ENCODE measurements at places on chromosomes 1 and 21.

DNA sequence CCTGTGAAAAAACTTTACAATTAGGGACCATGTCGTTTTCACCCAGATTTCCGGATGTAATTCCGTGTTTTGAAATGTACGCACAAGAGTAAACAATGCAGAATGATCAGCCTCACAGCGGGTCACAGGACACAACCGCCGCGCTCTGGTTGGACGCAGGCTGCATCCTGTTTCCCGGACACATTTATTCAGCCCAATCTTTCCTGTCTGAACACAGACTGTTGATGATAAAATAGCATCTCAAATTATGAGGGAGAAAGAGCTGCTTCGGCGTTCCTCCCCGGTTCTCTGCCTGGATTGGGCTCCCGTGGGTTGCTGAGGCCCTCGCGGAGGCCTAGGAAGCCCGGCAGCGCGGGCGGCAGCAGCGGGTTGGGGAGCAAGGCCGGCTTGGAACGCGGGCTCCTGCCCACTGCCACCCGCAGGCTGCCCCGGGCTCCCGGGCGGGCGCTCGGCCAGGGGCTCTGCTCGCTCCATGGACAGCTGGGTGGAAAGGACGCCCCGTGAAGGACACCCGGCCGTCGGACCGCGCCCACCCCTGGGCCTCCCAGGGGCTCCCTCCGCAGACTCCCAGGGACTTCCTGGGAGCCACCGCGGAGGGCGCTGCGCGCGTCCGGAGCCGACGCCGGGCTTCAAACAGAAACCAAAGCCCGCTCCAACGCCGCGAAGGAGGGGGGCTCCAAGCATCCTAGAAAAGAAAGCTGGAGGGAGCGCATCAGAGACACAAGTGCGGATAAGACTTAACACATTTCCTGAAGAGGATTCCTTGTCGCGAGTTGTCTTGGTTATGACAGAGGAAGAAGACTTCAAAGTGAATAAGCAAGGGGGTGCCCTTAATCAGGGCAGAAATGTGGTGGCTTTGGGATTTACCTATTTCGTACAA lies 122.3 kb downstream of the ESRRG start:
- DNase-seq: no peak

DNA sequence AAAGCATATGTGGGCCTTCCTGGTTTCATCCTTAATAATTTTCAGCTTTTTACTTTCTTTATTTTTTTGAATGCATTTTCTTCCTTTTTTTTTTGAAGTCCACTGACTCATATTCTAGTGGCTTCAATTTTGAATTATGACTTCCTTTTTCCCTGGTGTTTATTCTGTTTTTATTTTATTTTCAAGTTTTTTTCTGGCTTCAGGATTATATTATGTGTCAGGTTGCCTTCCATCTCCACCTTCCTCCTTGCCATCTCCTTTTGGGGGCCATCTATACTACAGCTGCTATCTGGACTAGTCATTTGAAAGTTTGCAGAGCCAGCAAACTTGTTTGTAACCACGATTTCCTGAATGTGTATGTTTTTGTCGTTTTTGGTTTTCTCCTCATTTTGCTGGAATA lies 117.6 kb downstream of the LEPR start:
- no peak for DNase-seq

- DNase-seq: no peak
Measured at GRCh38 chr1:16075337-16076030, 2.0 kb upstream of the FAM131C start.

DNA sequence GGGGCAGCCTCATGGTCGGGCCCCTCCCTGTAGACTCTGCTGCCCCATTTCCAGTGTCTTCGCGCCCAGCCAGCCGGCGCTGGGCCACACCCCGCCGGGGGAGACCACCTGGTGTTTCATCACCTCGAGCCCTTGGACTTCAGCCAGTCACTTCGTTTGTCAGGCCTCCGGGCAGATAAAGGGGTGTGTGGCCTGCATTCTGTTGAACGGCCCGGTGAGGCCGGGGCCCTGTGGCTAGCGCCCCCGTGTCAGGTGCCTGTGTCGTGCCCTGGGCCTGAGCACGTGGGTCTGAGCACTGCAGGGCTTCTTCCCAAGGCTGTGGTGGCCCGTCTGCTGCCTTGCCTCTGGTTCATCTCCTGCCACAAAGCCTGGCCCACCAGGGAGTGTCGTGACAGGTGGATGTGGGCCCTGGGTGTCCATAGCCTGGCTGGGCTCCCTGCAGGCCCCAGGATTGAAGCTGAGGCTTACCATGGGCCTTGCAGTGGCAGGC lies 65.2 kb upstream of the DIP2A start:
- no peak for DNase-seq

DNA sequence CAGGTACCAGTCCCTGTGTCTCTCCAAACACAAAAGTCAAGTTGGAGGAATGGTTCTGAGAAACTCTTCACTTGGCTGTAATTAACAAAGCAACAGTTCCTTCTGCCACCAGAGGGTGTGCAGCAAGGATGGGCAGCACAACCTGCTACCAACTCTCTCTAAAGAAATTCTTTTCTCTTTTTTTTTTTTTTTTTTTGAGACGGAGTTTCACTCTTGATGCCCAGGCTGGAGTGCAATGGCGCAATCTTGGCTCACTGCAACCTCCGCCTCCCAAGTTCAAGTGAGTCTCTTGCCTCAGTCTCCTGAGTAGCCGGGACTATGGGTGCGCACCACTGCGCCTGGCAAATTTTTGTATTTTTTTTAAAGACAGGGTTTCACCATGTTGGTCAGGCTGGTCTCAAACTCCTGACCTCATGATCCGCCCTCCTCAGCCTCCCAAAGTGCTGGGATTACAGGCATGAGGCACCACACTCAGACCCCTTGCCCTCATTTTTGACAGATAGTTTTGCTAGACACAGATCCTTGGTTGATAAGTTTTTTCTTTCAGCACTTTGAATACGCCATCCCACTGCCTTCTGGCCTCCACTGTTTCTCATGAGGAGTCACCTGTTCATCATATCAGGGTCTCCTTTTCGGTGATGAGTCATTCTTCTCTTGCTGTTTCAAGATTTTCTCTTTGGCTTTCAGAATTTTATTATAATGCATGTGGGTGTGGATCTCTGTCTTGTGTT lies 12.1 kb upstream of the DEGS1 start:
- DNase-seq: no peak

DNA sequence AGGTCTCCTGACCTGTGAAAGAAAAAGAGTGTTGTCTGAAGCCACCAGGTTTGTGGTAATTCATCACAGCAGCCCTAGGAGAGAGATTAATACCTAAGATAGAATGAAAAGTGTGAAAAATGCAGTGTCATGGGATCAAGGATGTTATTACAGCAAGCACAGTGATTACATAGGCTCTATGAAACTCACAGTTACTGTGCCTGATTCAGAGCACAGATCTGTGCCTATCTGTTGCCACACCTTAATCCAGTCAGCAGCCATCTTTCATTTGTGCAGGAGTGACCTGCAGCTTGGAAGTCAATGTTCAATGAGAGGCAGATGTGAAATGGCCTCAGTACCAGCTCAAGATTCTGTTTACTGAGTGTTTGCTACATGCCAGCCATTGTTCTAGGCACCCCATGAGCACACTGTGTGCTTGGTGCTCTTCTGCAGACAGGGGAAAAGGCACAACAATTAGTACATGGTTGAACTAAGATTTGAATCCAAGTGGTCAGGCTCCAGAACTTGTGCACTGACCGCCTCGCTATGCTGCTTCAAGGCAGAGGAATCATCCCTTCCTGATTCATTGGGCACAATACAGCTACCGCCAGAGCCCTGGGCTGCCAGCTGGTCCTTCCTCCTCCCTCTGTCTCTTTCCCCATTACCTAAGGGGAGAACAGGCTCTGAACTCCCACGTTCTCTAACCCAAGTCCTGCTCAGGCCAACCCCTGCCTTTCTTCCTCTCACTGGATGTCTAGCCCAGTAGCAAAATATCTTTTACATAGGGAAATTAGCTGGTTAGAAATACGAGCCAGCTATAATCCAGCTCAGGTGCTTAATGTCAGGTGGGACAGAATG lies 56.3 kb upstream of the NEK2 start:
- no peak for DNase-seq

GRCh38 chr1:110436635-110437034 lies 14.3 kb upstream of the PROK1 start:
- no peak for DNase-seq

GRCh38 chr21:31752967-31753366 lies 21.0 kb upstream of the SCAF4 start:
- DNase-seq: no peak

DNA sequence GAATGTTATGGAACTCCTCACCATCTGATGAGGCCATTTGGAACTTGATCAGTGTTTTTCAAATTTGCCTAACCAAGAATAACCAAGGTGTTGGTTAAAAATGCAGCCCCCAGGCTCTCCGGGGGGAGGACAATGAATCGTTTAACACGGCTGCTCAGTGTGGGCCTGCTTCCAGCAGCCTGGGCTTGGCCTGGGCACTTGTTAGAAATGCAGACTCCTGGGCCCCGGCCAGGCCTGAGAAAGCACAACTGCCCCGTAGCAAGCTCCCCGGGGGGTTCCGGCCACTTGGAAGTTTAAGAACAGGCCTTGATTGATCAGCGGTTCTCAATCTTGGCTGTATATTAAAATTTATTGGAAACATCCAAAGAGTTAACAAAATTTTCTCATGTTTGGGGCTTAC lies 22.8 kb upstream of the C2CD2 start:
- DNase-seq: no peak

DNA sequence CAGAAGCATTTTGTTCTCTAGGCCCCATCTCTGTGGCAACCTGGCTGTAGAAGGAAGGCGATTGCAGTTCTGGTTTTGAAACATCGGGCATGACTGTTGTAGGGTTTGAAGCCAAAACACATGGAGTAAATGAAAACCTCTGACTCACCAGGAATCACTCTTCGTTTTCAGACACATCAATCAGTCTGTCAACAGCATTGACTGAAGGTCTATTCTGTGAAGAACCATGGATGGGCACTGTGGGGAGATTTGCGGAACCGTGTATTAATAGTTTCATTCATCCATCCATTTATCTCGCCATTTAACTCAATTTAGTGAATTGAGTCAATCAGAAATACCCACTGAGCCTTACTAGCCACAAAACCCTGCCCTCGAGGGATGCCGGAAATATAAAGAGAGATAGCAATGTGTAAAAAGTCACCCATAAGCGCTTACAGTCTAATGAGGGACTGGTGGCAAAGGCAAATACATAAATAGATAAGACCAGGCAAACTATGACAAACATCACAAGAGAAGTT lies 364.6 kb upstream of the PROX1 start:
- DNase-seq: no peak

DNA sequence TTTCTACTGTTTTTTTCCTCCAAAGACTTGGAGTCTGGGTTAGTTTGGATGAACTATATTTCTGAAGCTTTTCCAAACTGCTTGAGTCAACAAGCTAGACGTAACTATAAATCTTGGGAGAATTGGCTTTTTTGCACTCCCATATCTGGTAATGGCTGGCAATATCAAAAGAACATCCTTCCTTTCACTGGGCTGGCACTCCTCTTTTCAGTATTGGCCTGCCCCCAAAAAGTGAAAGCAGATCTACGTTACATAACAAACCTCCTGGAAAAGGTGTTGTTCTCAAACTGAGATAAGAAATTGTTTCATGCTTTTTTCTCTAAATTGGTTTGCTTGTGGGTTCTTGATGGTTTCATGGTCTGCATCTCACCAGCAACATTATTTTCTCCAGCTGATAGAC lies 499.3 kb downstream of the NEGR1 start:
- no peak for DNase-seq

GRCh38 chr1:38444311-38444710 lies 397.7 kb upstream of the POU3F1 start:
- DNase-seq: no peak

DNA sequence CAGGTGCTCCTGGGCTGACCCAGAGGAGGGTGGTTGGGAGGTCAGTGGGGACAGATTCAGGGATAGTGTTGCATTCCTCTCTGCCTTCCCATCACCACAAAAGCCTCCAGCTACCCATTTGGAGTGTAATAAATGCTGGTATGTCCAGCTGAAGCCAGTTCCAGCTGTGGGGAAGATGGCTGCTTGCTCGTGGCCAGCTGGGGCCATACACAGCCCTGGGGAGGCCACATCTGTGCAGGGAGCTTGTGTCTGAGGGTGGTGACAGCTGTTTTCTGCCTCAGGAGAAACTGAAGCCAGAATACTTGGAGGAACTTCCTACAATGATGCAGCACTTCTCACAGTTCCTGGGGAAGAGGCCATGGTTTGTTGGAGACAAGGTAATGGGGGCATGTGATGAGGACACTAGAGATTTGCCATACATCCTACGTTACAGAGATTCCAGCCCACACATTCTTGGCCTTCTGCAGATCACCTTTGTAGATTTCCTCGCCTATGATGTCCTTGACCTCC lies 2.7 kb downstream of the GSTM4 start:
- DNase-seq: no peak

DNA sequence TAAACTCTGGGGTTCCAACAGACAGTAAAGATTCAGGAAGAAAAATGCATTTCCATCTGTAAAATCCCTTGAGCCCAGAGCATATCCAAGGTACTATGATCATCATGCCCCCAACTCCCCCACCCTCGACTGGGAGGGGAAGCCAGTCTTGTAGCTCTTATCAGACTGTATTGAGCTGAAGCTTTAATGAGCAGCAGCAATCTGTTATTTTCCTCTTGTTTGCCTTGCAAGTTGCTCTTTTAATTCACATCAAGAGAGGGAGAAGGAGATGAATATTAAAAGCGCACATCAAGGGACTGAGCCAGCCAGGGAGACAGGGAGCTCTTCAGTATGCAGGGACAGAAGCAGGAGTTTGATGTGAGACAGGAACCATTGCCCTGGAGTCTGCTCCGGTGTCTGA lies 52.5 kb upstream of the KCNA3 start:
- no peak for DNase-seq

DNA sequence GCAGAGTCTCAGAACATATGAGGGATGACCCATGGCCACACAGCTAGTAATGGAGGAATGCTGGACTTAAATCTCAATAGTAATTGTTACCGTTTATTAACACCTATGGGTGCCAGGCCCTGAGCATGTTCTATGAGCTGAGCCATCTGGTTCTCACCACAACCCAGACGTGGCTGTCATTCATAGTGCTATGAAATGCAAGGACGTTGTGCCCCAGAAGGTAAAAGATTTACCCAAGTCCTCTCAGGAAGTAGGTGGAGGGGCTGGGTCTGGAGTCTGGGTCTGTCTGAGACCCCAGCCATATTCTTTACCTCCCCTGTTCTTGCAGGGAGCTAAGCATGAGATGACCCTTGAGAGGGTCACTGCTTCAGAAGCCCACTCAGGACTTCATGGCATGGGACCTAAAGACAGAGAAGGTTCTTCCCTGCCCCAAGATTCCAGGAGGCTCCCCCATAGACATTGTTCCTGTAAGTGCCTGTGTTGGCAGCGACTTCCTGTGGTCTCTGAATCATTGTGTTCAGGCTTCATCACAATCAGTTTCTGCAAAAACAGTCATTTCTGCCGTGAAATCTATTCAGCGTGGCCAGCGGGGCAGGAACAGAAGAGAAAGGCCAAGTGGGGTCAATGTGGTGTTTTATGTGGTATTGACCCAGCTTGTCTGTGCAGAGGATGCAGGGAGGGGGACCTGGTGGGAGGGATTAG lies 475.4 kb downstream of the PTPRU start:
- DNase-seq: no peak

- DNase-seq: no peak
Measured at GRCh38 chr1:19055701-19056100, 99.2 kb upstream of the IFFO2 start.

Data from activated naive CD4-positive, alpha-beta T cell (primary cell).